DND-41 (cell line): ENCODE measurements at places on chromosomes 7 and 10.
A peak's percentile ranks its signal among the peaks of the same experiment; 100 is the strongest.

GRCh38 chr10:29966269-29966668 lies 93.1 kb downstream of the JCAD start:
- DNase-seq, result peak; percentile 9

GRCh38 chr10:126126023-126126422 lies 229.7 kb downstream of the FANK1 start:
- DNase-seq, result no peak

DNA sequence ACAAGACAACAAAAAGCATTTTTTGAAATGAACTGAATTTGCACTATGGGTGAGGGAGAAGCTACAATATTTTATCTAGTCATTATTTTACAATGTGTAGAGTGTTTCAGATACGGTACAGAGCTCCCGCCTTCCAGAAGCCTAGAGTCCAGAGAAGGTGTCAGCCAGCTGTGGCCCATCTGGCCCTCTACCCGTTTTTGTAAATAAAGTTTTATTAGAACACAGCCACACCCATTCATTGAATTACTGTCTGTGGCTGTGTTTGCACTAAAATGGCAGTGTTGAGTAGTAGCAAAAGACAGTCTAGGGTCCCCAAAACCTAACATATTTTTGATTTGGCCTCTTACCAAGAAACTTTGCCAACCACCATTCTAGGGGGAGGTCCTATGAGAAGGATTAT lies 162.0 kb downstream of the JCAD start:
- DNase-seq, result no peak

- peak; percentile 71 for DNase-seq
Measured at GRCh38 chr7:100694098-100694745, at the start of gene GIGYF1. Gene GIGYF1, minus strand, starts transcription at chr7:100694250. Its CDS starts 6,012 bp downstream, at chr7:100688238.

DNA sequence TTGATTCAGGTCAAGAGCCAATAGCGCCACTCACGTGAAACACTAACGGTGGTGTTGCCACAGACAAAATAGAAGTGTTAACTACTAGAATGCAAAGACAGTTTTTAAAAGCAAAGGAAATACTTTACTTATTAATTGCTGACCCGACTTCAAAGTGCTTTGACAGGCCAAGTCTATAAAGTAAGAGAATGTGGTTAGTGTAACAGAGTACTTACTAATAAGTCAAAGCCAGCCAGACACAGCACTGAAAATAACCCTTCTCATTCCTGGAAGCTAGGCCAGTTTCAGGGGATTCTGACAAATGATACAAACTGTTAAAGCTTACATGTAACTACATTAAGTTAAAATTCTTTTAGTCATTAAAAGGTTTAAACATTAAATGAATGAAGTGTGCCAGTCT lies 50.3 kb downstream of the ENO4 start:
- DNase-seq, result no peak

DNA sequence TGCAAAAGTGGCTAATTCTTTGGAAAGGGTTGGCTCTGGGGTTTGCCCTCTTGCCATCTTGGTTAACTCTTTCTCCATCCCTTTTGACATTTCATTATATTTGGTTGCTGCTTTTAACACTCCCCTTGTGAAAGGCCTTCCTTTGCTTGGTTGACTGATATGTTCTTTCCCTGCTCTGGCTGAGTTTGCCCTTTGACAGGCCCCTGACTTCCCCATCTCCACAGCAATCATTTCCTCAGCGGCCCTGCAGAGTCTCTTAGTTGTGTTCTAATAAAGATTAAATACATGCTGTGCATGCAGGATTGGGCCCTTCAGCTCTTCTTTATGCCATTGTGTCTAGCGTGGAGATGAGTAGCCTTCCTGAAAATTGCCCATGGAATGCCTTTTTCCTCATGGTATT lies 84.5 kb upstream of the CSTF2T start:
- no peak for DNase-seq

GRCh38 chr7:158492367-158492764 lies 95.3 kb downstream of the PTPRN2 start:
- DNase-seq, result no peak

- peak; percentile 68 for DNase-seq
Measured at GRCh38 chr10:59808896-59809643, 55.8 kb upstream of the MRLN start.

GRCh38 chr10:69359148-69359547 lies 57.6 kb downstream of the TACR2 start:
- DNase-seq, result no peak

DNA sequence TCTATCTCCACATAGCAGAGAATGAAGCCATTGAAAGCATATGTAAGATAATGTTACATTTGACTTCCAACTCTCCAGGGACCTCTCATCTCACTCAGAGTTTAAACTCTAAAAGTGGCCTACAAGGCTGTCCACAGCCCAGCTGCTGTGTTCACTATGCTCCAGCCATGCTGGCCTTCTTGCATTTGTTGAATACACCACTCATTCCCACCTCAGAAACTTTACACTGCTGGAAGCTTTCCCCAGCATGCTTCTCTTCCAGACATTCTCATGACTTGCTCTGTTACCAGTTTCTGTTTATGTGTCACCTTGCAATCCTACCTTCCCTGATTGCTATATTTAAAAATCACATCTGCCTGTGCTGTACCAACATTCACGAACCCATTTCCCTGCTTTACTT lies 167.2 kb downstream of the WNT2 start:
- DNase-seq, result no peak
